Natural killer cell (primary cell): ENCODE measurements at places on chromosomes 1 and 21.
A peak's percentile ranks its signal among the peaks of the same experiment; 100 is the strongest.

- DNase-seq, result no peak
Measured at GRCh38 chr1:198678301-198678836, 39.5 kb downstream of the PTPRC start.

GRCh38 chr1:201506557-201507359, at the start of gene CSRP1:
TSS of gene CSRP1 (minus strand) at chr1:201507123. CDS start at chr1:201496303, 10,820 bp downstream.
- peak; percentile 88 for DNase-seq

- no peak for DNase-seq
Measured at GRCh38 chr1:235724730-235725129, 75.1 kb upstream of the GNG4 start.

DNA sequence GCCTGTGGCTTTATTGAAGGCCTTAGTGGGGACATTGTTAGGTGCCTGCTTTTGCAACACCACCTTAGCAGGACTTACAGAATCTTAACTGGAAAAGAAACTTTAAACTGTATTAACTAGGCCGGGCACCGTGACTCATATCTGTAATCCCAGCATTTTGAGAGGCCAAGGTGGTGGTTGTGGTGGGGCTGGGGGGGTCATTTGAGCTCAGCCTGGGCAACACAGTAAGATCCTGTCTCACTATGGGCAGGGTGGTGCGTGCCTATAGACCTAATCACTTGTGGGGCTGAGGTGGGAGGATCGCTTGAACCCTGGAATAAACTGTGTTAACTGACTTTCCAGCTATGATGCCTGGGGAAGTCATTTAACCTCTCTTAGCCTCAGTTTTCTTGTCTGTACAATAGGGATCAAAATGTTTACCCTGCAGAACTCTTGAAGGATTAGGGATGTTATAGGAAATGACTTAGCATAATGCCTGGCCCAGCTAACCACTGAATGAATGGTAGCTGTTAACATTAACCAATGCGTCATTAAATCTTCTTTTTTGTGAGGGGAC, 39.5 kb downstream of the IER5 start:
- DNase-seq, result no peak

- no peak for DNase-seq
Measured at GRCh38 chr1:168917796-168918195, 188.7 kb upstream of the ATP1B1 start.
